ENCODE measurements at places on chromosomes 5 and 9. TPM values are rescaled to one million over a fixed set of nuclear protein-coding genes. Genes with fewer than 3 reads are reported as not detected.

The GPRIN1 gene
- total RNA-seq, result 8.7 TPM

DNA sequence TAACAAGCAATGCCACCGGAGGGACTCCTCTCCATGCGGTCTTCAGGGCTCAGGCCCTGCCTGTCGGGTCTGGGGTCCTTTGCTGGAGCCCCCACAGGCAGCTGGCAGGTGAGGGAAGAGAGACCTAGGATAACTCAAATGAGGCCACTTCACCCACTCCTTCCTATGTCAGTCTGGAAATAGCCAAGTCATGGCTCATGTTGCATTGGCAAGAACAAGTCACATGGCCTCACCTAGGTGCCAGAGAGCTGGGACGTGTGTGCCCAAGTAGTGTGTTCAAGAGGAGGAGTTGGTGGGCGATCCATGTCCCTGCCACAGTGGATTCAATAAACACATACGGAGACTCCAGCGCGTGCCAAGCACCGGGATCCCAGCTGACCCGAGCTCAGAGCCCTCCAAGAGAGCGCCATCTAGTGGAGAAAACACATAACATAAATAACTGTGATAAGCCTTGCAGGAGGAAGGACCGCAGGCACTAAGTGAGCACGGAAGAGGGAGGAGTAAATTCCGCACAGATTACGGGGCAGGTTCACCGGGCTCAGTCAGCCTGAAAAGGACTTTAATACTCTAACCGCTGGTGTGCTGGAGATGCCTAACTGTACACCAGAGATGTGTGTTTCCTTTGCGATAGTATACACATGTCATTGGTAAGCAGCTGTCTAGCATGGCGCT is 580.8 kb downstream of the CCDC171 start:
- DNase-seq, result peak; percentile 76

GRCh38 chr5:60332244-60333004 is 367.5 kb downstream of the DEPDC1B start:
- DNase-seq, result no peak

DNA sequence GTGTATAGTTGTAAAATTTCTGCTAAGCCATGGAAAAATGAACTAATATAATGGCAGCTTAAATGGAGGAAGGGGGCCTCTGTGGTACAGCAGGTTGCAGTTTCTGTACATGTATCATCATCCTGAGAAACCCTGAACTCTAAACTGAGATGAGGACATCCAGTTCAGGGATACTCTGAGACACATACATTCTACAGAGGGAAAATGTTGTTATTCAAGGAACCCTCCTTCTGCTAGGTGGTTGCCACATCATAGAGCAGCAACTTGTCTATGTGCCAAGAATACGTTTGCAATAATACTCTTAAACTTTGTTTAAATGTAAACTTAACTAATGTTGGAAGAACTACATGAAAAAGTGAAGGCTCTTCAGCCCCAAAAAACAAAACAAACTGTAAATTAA is 1310.8 kb upstream of the WWC1 start:
- DNase-seq, result no peak

The RNF130 gene
- total RNA-seq, result 61.6 TPM
